ENCODE measurements at places on chromosomes 16 and 17.

GRCh38 chr17:81058263-81058871 is 23.4 kb downstream of the BAIAP2 start:
- DNase-seq: no peak

DNA sequence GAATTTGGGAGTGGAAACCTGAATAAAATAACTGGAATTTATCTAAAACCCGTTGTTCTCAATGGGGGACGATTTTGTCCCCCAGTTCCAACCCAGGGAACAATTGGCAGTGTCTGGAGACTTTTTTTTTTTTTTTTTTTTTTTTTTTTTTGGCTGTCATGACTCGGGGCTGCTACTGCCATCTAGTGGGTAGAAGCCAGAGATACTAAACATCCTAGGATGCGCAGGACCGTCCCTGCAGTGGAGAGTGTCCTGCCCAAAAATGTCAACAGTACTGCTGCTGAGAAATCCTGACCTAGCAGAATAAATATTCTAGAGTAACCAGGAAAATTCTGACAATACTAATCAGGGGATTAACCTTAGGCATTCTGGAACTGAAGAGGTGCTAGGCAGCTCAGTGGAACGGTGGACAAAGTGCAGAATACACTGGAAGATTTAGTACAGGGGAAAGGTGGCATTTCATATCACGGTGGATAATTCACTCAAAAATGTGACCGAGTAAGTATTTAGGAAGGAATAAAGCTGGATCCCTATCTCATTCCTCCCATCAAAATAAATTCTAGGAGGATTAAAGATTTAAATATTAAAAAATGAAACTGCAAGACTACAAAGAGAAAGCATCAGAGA is 107.6 kb downstream of the SPECC1 start:
- DNase-seq: peak; percentile 30

DNA sequence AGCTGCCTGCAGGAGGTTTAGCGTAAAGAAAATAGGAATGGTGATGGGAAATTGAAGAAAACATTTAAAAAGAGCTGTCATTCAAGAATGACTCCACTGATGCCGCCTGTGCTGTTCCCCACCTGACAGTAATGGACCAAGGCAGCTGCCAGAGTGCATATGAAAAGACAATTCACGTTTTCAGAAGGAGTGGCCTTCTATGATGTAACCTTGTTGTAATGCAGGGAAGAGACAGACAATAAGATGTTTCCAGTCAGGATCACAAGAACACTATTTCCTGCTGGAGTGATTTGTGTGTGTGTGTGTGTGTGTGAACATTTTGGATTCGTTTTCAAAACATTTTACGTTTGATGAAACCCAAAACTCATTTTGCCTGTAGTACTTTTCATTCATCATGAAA is 203.7 kb downstream of the LGALS9B start:
- no peak for DNase-seq

GRCh38 chr17:45127548-45128300 is 4.6 kb downstream of the PLCD3 start:
- no peak for DNase-seq

DNA sequence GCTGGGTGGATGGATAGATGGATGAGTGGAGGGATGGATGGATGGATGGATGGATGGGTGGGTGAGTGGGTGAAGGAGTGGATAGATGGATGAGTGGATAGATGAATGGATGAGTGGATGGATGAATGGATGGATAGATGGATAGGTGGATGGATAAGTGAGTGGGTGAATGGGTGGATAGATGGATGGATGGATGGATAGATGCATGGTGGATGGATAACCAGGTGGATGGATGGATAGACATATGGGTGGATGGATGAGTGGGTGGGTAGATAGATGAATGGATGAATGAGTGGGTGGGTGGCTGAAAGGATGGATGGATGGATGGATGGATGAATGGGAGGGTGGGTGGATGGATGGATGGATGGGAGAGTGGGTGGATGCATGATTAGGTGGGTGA is 51.0 kb upstream of the ZC3H18 start:
- DNase-seq: no peak

DNA sequence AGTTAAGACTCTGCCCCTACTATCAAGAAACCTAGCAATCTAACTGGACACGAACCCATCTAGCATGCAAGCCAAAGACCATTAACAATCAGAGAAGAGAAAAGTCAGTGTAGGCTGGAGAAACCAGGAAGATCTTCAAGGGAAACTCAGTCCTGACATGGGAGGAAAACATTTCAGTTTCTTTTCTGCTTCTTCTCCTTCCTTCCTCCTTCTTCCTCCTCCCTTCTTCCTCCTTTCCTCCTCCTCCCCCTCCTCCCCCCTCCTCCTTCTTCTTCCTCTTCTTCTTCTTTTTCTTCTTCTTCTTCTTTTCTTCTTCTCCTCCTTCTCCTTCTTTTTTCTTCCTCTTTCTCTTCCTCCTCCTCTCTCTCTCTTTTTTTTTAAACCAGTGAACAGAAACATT is 29.6 kb upstream of the SHISA9 start:
- no peak for DNase-seq

GRCh38 chr16:16164243-16164642 is 59.1 kb downstream of the ABCC6 start:
- DNase-seq: no peak

- DNase-seq: no peak
Measured at GRCh38 chr16:85573696-85574641, 39.2 kb upstream of the GSE1 start.

GRCh38 chr17:19417611-19418010 is 6.6 kb downstream of the RNF112 start:
- no peak for DNase-seq

GRCh38 chr16:46796764-46797269 is 34.2 kb downstream of the C16orf87 start:
- no peak for DNase-seq

- no peak for DNase-seq
Measured at GRCh38 chr16:27690608-27691007, 140.7 kb downstream of the KATNIP start.

DNA sequence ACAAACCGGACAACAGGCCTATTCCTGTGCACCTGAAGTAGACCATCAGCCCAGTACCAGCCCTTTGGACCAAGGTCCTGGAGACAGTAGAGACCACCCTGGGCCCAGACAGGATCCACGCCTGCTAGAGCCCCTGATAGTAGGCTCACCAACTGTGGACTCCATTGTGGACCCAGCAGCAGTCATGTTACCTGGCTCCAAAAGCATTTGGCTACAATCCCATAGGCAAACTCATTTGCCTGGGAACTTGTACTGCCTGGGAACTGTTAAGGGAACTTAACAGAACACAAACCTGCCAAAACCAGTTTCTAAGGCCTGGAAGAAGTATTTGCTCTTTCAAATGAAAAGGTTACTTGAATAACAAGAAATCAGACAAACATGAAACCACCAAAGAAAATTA is 10.0 kb upstream of the ACSM1 start:
- DNase-seq: no peak

All from COR-L47 (cell line).